ENCODE measurements at places on chromosomes 7 and 10.

- peak; percentile 79 for DNase-seq
These were observed 253.7 kb downstream of the PTEN start for GRCh38 chr10:88116971-88117626.

DNA sequence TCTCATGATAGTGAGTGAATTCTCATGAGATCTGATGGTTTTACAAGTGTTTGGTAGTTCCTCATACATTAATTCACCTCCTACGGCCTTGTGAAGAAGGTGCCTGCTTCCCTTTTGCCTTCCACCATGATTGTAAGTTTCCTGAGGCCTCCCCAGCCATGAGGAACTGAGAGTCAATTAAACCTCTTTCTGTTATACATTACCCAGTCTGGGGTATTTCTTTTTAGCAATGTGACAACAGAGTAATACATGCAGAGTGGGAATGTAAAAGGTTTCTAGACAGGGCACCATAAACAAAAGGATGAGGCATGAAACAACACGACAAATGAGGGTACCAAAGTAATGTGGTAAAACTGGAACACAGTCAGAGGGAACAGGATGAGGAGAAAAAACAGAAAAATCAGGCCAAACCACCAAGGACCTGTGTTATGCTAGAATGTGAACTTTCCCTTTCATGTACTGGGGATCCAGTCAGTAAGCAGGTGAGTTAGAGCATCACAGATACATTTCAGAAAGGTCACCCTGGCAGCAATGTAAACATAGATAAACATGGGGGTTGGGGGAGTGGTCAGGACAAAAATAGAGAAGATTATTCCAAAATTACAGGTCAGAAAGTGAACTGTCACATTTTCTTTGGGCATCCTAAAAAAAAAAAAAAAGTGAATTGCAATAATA, 31.9 kb downstream of the ANKRD26 start:
- DNase-seq: no peak

- no peak for DNase-seq
These were observed 7.1 kb downstream of the CSGALNACT2 start for GRCh38 chr10:43145311-43145710.

DNA sequence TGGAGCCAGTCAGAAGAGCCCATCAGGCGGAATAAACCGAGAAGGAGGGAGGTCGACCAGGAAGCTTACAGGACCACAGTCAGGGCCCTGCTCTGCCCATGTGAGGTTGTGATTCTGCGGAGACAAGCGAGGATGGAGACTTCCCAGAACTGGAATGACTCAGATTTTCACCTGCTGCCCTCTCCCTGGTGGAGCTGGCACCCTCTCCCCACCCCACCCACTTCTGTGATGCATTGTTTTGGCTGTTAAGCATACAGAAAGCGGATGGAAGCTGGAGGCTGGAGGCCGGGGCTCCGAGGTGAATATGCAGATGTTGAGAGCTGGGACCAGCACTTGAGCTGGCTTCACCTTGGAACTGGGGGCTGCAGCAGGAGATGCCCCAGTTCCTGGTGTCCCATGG, 57.4 kb downstream of the NPTX2 start:
- DNase-seq: no peak

DNA sequence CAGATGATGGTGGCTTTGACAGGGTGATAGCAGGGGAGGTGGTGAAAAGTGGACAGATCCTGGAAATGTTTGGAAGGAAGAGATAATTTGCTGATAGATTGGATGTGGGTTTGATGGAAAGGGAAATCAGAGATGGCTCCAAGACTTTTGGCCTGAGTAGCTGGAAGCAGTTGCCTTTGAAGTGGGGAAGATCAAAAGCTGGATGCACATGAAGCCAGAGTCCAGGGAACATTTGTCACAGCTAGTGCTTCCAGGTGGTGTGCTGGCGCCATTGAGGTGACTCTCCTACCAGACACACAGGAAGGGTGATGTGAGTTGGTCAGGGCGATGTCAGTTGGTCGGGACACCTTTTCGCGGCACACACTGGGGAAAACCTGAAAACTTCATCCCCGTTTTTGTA, 15.9 kb downstream of the DYNC1I1 start:
- no peak for DNase-seq

DNA sequence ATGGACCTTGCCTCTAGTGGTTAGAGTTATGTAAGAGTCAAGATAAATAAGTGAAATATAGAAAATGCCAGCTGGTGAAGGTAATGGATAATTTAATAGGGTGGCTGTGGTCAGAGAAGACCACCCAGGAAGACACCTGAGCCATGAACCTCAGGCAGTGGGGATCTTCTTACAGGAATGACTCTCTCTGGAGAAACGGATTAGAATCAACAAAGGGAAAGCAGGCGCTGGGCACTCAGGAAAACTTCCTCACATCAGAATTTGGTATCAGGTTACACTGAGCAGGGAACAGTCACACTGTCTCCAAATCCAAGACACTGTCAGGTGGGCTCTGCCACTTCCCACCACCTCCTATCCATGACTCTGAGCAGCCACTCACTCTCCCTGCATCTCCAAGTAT, 132.6 kb downstream of the DYNC2I1 start:
- no peak for DNase-seq

- no peak for DNase-seq
These were observed 118.0 kb downstream of the WDFY4 start for GRCh38 chr10:48802611-48803071.

- no peak for DNase-seq
These were observed 60.6 kb downstream of the C1GALT1 start for GRCh38 chr7:7242899-7243298.

DNA sequence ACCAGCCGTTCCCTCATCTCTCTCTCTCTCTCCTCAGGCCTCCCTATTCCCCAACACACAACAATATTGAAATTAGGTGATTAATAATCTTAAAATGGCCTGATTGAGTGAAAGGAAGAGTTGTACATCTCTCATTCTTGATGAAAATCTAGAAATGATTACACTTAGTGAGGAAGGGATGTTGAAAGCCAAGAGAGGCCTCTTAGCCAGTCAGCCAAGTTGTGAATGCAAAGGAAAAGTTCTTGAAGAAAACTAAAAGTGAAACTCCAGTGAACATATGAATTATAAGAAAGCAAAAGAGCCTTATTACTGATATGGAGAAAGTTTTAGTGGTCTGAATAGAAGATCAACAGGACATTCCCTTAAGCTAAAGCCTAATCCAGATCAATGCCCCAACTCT, 695.1 kb downstream of the GRID1 start:
- no peak for DNase-seq

- no peak for DNase-seq
These were observed 144.0 kb upstream of the CCDC6 start for GRCh38 chr10:60050366-60050765.

DNA sequence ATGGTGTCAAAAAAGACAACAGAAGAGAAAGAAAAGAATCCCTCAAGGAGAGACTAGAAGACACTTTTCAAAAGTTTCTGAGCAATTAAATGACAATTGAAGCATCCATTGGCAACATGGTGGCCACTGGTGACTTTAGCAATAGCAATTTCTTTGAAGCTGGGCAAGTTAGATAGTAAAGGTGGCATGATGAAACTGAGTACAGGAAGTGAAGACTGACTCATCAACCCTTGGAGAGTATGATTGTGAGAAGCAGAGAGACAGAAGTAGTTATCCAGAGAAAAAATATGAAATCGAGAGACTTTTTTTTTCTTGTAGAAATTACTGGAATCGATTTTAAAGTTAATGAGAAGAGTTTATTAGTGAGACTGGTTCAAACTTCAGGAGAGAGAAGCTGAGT, 52.5 kb downstream of the DGKB start:
- DNase-seq: no peak

DNA sequence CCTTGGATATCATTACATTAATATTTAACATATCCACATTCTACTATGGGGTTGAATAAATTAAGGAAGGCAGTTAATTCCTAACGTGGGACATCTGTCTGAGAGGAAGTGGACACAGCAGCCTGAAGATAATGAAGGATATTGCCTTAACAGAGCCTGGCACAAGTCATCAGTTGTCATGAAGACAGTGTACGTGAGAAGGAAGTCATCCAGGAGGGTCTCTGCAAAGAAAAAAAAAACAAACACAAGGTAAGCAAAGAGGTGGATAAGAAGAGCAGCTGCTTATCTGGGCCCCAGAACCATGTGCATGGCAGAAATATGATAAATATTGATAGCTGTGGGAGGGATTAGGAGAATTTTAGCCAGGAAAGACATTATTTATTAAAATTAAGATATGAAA, 190.0 kb downstream of the RAPGEF5 start:
- DNase-seq: no peak

GRCh38 chr10:31299119-31299518, 19.9 kb upstream of the ZEB1 start:
- DNase-seq: no peak

DNA sequence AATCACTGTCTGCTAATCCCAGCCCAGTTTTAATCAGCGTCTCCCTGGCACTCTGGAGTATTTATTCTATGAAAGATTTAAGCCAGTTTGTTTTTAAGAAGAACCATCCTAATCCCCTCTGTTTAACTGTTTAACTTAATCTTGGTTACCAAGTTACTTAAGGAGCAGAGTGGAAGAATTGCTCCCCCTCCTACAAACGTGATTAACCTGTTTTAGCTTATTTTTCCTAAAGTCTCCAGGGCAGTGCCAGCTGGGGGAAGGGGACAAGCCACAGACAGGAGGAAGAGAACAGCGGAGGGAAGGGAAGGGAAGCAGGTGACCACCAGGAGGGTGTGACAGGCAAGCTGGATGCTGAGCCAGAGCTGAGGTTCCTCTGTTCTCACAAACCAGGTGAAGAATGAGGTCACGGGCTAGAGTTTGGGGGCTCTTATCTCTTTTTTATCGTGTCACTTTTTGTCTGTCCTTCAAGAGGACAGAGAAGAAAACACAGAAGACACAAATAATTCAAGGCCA, 1.7 kb downstream of the SLC13A4 start:
- no peak for DNase-seq

GRCh38 chr7:36794689-36795088, 70.4 kb upstream of the AOAH start:
- no peak for DNase-seq

DNA sequence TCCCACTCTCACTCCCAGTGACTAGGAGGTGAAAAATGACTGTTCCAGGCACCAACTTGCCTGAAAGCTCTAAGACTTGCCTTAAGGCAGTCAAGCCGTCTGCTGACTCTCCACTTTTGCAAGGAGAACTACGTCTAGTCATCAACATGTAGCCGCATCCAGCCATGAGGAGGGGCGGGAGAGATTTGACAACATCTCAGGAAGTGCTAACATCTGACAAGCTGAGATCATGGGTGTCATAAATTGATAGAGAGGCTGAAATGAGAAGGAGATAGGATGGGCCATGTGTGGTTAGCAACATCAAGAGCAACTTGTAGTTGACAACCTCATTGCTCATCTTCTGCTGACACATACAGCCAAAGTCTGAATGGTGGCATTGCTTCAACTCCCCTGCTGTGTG, 9.0 kb upstream of the TBXAS1 start:
- DNase-seq: no peak

GRCh38 chr10:14560274-14560673, 214.4 kb downstream of the FAM107B start:
- peak; percentile 85 for DNase-seq

GRCh38 chr7:5064391-5065106, 18.9 kb downstream of the RBAK start:
- no peak for DNase-seq

- DNase-seq: no peak
These were observed 40.0 kb upstream of the TRIL start for GRCh38 chr7:28998105-28998504.

DNA sequence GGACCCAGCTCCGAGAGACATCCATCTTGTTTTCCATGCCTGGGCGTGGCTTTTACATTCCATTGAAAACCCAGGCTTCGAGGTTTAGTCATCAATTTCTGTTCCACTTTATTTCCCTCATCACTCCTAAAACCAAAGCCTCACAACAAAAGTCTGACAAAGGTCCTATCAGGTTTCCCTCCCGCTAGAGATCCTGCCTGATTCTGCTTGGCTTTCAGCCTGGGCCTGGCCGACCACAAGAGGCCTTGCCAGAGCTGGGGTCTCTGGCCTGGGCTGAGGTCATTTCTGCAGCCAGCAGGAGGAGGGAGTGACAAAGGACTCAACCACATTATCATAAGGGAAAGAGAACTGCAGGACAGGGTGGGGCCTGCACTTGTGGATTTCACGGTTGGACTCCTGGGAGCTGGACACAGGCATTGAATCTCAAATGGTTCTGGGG, 167.0 kb downstream of the FANK1 start:
- DNase-seq: no peak

DNA sequence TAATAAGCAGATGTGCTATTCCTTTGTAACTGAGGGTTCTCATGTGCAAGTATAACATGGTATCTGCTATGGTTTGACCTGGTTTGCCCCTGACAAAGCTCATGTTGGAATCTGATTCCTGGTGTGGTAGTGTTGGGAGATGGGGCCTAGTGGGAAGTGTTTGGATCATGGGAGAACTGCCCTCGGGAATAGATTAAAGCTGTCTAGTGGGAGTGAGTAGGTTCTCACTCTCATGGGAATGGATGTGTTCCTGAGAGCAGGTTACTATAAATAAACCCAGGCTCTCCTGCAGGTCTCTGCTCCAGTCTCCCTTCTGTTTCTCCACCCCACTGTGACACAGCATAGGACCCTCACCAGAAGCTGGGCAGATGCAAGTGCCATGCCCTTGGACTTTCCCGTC, 97.7 kb downstream of the ATE1 start:
- no peak for DNase-seq

GRCh38 chr7:109930049-109930448, 1160.9 kb upstream of the LRRN3 start:
- no peak for DNase-seq

GRCh38 chr7:151688236-151688780, 168.6 kb upstream of the RHEB start:
- no peak for DNase-seq

- DNase-seq: no peak
These were observed 322.8 kb upstream of the PHYHIPL start for GRCh38 chr10:58853668-58854067.

DNA sequence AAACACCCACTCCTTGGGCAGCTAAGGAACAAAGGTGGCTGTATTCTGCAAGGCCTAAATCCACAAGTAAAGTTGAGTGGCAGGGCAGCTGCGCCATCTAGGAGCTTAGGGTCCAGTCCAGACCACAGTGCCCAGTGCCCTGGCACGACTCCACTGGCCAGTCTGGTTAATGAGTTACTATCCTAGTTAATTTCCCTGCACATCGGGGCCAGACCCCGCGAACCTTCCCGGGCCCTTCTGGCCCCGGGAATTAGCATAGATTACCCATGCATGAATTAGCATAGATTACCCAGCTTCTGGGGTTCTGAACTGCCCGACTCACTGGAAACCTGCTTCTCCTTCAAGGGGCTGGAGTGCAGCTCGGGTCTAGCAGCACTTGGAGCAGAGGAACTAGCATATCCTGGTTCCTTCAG, 3.2 kb upstream of the EMX2 start:
- DNase-seq: no peak

Measured in stimulated activated CD4-positive, alpha-beta T cell treated with anti-CD3 and anti-CD28 coated beads, Interleukin-15, amount 100 ng/mL, for 24 hours (primary cell).